ENCODE measurements at places on chromosomes 2 and 18.
A peak's percentile ranks its signal among the peaks of the same experiment; 100 is the strongest.

- DNase-seq = peak; percentile 71
These were observed 32.3 kb downstream of the DNMT3A start for GRCh38 chr2:25309402-25309801.

DNA sequence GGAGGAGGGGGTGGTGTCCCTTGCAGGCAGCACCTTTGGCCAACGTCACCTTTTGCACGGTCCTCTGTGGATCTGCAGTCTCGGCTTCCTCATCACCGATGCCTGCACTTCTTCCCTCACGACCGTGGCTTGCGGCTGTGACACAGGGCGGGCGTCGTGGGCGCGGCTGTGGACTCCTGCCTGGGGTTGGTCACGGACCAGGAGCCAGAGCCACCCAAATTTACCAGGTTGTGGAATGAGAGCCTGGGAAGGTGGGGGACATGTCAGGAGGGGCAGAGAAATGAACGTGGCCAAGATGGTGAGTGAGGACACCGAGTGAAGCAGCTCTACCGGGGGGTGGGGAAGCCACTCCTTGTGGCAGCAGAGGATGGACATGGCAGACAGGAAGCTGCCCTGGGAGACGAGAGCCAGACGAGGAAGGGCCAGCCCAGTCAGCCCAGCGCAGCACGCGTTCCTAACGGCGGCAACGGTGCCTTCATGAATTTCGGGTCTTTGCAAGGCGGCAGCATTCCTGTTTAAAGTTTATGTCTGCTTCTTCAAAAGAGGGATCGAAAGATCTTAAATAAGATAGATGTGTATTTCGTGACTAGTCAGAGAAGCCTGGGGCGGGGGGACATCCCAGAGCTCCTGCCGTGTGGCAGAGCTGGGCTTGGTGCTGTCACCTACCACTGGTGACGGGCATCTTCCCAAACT lies 84.2 kb downstream of the LRRFIP1 start:
- DNase-seq = no peak

DNA sequence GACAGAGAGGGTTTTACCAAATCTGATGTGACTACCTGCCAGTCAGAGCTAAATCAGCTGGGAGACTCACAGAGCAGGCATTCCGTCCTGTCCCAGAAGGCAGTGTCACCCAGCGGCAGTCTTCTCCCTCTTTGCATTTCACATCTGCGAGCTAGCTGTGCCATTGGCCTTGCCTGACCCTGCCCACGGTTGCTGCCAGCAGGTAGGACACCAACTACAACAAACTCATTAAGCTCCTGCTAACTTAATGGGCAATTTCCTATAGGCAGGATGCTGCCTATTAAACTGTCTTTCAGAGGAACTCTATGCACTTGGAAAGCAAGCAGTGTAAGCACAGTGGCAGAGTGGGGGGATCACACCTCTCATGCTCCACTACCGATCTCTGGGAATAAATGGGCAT lies 116.4 kb upstream of the CAPN13 start:
- DNase-seq = no peak

- DNase-seq = no peak
These were observed 4.2 kb downstream of the UGP2 start for GRCh38 chr2:63845866-63846265.

- peak; percentile 44 for DNase-seq
These were observed 47.5 kb downstream of the PTGR3 start for GRCh38 chr18:75161256-75162028.

- DNase-seq = no peak
These were observed 255.3 kb upstream of the AGAP1 start for GRCh38 chr2:235238537-235238936.

DNA sequence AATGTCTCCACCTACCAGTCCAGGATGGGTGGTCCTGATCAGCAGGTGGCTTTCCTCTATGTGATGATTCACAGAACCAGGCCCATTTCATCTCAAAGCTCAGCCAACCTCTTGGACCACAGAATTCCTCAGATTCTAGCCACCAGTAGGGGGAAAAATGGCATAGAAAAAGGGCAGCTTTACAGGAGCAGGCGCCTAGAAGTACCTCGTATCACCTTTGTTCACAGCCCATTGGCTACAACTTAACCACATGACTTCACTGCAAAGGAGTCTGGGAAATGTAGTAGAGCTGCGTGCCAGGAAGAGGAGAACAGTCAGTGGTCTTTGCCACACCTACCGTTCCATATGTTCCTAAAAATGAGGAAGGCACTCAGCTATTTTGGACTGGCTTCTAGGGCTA lies 62.8 kb upstream of the DTNA start:
- DNase-seq = no peak

GRCh38 chr2:130963849-130964793 lies 127.4 kb downstream of the ARHGEF4 start:
- DNase-seq = no peak

DNA sequence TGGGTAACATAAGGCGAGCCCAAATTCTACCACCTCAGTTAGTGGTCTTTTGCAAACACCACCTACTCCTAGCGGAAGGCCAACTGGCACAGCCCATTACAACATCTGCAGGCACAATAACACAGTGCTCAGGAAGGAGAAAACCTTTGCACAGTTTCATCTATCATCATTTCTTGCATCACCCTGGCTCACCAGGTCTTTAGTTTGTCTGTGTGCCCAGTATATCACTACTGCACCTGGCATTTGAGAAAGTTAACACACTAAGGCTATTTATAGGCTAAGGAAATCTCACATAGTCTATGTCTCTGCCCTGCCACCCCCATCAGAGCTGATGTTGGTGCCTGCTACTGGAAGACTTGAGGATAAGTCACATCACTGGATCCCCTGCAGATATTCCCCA lies 484.0 kb downstream of the SATB2 start:
- DNase-seq = no peak

DNA sequence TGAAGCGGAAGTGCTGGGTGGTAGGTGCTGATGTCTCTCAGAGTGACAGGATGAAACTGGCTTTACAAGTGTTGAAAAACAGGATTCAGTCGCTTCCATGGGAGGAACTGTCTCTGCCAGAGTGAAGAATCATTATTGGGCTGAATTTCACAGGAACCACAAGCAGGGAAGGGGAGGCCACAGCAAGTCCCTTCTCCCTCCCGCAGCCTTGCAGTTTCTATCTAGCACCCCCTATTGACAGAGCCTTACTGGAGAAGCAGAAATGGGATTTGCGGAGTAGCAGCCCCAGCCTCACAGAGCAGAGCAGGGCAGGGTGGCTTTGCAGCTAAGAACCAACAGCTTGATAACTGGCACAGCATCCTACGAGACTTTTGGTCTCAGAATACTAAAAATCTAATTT lies 33.3 kb upstream of the RMP24 start:
- no peak for DNase-seq

DNA sequence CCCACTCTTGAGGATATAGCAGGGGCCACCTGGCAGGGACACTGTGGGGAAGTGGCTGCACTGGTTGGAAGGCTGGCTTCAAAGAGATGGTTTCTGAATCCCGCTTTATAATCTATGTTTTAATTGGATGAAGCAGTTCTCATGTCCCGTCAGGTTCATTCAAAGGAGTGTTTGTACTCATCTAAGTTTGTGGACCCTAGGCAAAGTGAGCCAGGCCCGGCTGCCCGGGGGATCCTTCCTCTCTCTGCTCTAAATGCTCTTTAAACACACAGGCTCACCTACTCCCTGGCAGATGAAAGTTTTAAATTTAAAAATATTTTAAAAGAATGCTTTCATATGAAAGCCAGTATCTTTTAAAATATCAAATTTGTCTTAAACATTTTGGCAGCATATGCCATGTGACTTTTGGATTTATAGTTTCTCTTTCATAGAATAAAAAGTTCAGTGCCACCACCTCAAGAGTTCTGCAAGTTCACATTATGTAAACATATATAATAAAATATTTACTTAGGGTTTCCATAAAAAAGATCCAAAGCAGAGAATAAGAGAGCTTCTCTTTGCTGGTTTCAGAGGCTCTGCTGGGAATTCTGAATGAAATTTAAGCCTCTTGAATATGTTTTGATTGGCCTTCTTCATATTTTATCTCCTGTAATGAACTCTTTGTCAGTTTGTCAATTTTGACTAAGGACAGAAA lies 143.5 kb upstream of the ALPP start:
- no peak for DNase-seq

GRCh38 chr2:201960305-201960704 lies 73.3 kb upstream of the FZD7 start:
- no peak for DNase-seq

- DNase-seq = no peak
These were observed 68.5 kb upstream of the FAM117B start for GRCh38 chr2:202566286-202566685.

DNA sequence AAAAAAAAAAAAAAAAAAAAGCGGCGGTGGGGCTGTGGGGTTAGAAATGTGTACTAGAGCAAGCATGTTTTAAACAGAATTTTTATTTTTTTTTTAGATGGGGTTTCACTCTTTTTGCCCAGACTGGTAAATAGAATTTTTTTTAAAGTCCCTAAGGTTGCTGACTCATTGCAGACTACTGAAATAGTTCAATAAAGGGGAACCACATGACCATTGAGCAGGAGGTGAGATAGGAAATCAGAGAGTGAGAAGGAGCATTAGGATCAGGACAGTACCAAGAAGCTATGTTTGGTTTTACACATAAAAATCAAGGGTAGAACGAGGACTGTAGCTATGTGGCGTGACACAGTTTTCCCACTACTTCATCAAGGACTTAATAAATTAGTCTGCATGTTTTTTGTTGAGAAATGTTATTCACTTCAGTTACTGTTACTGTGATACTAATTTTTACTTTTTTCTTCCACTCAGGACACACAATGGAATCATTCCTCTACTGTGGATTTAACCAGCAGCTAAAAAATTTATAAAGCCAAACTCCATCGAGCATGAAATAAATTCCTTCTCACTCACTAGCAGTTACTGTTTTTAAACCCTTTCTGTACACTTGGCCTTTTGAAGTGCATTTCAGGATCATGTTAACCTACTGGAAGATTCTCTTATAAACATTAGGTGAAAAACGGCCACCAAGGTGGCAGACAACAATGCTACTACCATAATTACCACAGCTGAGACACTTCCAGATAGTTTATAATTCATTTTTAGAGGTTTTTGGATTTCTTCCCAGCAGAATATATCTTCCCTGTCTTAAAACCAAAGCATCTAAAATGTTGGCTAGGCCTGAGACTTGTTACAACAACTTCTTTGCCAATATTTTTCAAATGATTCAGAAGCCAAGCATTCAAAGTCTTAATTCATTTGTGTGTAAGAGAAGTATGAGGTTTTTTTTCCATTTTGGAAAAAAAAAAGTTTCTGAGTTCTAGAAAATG lies 33.2 kb downstream of the LAMA1 start:
- DNase-seq = no peak

DNA sequence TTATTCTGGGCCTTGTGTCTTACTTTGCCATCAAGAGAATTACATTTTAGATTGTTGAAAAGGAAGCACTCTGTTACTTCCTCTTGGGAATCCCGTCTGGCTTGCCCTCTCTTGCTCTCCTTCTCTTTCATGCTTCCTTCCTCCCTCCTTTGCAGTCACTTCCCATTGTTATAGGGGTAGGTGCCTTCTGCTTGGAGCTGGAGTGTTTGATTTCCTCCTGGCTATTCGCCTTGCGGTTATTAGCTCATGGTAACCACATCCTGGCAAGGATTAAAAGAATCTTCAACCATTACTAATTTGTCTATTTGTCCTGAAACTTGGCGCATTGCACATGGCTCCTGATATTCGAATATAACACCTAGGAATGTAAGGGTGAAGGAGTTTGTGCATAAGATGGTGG lies 115.0 kb downstream of the CERS6 start:
- no peak for DNase-seq

- DNase-seq = no peak
These were observed 570.8 kb downstream of the CCDC85A start for GRCh38 chr2:56754627-56755026.

DNA sequence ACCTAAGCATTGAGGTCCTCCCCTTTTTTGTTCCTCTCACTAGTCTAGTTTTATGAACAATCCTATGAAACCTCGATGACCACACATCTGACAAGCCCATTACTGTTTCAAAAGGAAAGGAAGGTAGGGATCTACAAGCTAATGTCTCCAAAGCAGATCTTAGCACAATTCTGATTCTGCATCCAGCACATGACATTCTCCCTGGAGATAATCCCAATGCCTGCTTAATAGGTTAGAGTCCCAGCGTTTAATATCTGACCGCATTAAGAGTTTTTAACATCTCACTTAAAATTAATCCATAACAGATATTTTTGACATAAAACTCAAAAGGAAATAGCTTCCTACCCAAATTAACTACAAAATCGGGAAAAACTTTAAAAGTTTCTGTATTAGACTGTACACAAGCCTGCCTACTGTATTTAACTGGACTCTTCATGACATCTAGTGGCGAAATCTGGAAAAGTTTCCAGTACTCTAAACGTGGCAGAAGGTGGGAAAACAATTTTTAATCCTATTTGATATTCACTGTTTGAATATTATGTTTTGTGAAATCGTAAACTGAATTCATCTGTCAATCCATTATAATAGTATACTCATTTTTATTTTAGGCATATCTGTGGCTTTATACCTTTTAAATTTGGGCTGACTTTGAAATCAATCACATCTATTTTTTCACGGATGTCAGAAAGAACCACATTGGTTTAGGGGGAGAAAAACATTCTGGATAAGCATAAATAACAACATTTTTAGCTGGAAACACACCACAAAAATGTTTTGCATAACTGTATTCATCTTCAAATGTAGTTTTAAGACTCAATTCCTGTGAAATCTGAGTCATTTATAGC lies 62.4 kb downstream of the TXNL1 start:
- no peak for DNase-seq

- no peak for DNase-seq
These were observed 33.6 kb downstream of the KIDINS220 start for GRCh38 chr2:8803658-8804379.

- no peak for DNase-seq
These were observed at the start of gene CIDEA for GRCh38 chr18:12254136-12254819. TSS of gene CIDEA (plus strand) at chr18:12254361. CDS start at chr18:12254384, 23 bp downstream.
